H4 (cell line): ENCODE measurements at places on chromosomes 3 and 15. TPM values are rescaled to one million over a fixed set of nuclear protein-coding genes. Genes with fewer than 3 reads are reported as not detected.

CSPG5 gene
- 0.93 and 1.5 TPM in 2 replicates for total RNA-seq

GOLGA8S gene
- not detected in 2 replicates for total RNA-seq

DNA sequence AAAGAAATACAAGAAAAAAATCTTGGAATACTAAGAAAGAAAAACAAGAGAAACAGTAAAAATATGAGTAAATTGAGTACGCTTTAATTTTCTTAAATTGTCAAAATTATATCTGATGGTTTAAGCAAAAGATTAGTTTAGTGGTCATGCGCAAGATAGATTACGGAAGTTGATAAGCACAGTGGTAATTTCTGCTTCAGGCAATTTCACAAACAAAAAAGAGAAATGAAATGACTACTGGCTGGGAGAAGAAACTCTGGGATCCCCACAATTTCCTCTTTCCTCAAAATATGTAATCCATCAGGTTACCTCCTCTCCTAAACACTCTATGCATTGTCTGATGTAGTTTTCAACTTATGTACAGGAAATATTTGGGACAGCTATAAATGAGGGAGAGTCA lies 9.0 kb downstream of the MYD88 start:
- DNase-seq = no peak

PCNP gene
- total RNA-seq = 54.0 and 72.4 TPM in 2 replicates

GRCh38 chr3:113719294-113719693 lies 22.9 kb upstream of the USF3 start:
- no peak for DNase-seq

- no peak for DNase-seq
Observed at GRCh38 chr15:59312205-59312604, 60.5 kb downstream of the MYO1E start.

GRCh38 chr3:191383124-191383523 lies 52.8 kb upstream of the UTS2B start:
- no peak for DNase-seq

GRCh38 chr3:137695351-137695750 lies 68.8 kb upstream of the SOX14 start:
- no peak for DNase-seq

DNA sequence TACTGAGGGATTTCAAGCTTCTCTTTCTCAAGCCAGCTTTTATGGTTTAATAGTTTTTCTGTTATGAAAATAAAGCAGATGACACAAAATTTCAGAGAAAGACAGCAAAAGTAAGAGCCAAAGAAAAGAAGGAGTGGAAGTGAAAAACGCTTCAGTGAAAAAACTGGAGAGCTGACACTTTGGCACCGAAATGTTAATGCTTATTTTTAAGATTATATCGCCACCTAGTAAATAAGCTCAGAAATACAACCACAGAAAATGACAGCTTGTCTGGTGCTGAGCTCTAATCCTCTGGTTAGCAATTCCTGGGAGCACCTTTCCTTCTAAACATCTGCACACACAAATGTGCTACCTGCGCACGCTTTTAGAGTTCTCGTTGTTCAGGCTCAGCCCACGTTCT lies 101.6 kb downstream of the ZPLD1 start:
- DNase-seq = peak; percentile 25

GRCh38 chr3:160546727-160547126 lies 18.6 kb downstream of the KPNA4 start:
- DNase-seq = no peak

DNA sequence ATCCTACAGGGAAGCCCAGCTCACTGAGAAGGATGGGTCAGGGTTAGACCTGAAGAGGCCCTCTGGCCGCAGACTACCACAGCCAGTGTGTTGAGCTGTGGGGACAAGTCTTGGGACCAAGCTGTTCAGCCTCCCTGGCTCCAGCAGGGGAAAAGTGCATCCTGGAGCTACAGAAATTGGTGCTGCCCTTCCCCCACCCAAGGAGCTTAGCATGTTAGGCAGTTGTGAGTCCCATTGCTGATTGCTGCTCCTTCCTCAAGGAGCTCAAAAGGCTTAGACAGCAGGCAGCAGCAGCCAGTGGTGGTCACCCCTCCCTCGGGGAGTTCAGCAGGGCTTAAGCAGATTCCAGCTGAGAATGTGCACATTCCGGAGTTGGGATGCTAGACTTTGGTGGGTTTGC lies 165.6 kb downstream of the ATP8B4 start:
- no peak for DNase-seq

SLC15A2 gene
- 0.02 and 0.12 TPM in 2 replicates for total RNA-seq

DNA sequence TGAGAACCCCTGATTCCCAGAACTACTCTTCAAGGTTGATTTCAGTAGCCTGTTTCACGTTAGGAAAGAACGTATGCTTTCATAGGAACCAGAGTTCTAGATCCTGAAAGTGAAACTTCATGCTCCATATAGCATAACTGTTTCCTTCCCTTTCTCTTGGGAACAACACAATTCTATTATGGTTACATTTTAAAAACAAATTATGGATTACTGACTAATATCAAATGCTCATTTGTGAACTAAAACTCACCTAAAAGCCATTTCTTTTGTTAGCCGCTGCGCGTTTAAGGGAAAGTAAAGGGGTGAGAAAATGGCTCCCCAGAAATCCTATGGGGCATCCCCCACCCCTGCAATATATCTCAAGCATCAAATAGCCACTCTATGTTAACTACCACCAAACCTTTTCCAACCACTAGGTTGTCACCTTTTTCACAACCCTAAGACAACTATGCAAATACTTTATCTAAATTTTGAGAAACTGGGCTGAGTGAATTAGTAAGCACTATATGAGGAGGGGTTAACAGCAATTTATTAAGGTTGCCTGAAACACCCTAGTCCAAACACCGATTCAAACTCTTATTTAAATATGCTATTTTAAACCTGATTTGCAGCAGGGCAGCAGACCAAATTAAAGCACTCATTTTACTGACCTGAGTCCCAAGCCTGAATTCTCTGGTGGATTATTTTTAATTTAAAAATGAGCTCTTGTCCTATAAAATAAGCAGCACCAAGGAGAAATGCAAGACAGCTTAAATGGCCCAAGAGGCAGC lies 2.4 kb downstream of the SIAH2 start:
- DNase-seq = no peak

GRCh38 chr15:62068071-62068809 lies 1.5 kb downstream of the C2CD4A start:
- no peak for DNase-seq

HIGD2B gene
- not detected in 2 replicates for total RNA-seq

GRCh38 chr3:113151461-113152031 lies 59.8 kb upstream of the BOC start:
- no peak for DNase-seq

- DNase-seq = no peak
Observed at GRCh38 chr15:63323798-63324563, 46.6 kb downstream of the APH1B start.

GRCh38 chr3:176739159-176739558 lies 458.1 kb downstream of the TBL1XR1 start:
- DNase-seq = no peak

MYZAP gene
- total RNA-seq = 1.5 and 5.1 TPM in 2 replicates

DNA sequence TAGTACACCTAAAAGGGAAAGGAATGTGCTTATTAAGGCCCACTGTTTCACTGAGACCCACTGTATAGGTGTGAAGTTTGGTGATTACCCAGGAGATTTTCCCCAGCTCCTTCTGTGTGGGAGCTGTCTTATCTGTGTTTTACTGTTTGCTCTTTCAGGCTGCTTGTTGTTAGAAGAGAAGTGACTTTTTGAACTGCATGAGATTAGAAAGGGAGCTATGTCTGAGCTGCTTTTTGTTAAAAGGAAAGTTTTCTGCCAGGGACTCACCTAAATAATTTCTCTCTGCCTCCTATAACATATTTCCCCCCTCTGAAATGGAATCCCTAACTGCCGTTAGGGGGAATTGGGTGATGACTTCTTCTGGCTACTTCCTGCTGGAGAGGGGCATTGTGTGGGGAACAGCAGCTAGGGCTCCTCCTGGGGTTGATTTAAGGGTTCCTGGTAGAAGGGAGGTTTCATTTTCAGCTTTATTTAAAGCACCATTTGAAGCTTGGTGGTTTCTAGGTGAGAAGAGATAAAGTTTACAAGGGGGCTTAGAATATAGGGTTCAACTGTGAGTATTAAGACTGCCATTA lies 77.1 kb upstream of the ATP11B start:
- no peak for DNase-seq

SLC2A2 gene
- total RNA-seq = not detected in 2 replicates

SLC24A5 gene
- not detected in 2 replicates for total RNA-seq

ARHGEF26 gene
- total RNA-seq = 6.6 and 7.1 TPM in 2 replicates

CCDC33 gene
- 2.0 and 2.8 TPM in 2 replicates for total RNA-seq

DNA sequence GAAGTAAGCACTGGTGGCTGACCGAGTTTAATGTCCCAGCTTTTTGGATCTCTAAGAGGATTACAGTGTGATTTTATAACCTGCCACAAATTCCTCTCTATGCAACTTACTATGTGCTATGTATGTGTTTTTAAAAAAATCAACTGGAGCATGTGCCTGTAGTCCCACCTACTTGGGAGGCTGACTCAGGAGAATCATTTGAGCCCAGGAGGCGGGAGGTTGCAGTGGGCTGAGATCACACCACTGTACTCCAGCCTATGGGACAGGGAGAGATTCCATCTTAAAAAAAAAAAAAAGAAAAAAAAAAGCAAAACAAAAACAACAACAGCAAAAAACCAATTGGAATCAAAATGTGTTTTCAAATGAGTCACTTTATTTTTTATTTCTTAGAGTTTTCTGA lies 29.6 kb downstream of the DUT start:
- peak; percentile 83 for DNase-seq

ZNF619 gene
- 3.1 and 3.9 TPM in 2 replicates for total RNA-seq

GRCh38 chr3:165837058-165837525 lies at the start of gene BCHE:
TSS of gene BCHE (minus strand) at chr3:165837423. CDS start at chr3:165831033, 6,390 bp downstream.
- peak; percentile 80 for DNase-seq

DNA sequence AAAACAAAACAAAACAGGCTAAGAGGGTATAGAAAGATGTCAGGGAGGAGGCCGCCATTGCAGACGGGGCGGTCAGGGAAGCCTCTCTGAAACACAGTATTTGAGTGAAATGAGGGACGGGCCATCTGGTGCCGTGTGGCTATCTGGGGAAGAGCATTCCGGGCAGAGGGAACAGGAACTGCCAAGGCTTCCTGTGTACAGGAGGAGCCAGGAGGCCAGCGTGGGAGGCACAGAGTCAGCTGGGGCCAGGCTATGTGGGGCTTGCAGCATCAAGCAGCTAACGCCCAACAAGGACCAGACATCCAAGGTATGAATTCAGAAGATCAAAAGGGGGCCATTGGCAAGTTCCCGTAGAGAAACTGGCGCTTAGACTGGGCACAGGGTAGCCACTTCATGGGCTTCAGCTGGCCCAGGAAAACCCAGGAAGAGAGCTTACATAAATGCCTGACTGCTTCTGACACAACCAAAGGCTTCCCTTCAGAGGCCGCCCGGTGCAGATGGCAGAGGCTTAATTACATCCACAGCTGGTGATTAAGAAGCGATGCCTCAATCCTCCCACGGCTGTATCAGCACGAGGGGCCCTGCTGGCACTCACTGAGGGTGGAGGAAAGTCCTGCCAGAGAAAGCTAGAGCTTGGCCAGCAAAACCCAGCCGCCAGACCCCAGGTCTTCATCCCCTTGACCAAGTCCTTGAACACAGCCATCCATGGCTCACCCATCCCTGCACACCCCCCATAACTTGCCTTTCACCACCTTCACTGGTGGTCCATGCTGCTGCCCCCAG lies 144.9 kb downstream of the MEGF11 start:
- no peak for DNase-seq

IGSF11 gene
- 0.18 and 0.45 TPM in 2 replicates for total RNA-seq

GRCh38 chr3:122694966-122695365 lies 14.3 kb downstream of the PARP14 start:
- DNase-seq = no peak

MKRN3 gene
- total RNA-seq = 5.6 and 9.6 TPM in 2 replicates
